ENCODE measurements at places on chromosomes 7 and 10.
A peak's percentile ranks its signal among the peaks of the same experiment; 100 is the strongest.

GRCh38 chr10:106311590-106311989 is 852.9 kb downstream of the SORCS1 start:
- no peak for DNase-seq

- DNase-seq = no peak
Measured at GRCh38 chr10:130749911-130750310, 561.6 kb downstream of the TCERG1L start.

DNA sequence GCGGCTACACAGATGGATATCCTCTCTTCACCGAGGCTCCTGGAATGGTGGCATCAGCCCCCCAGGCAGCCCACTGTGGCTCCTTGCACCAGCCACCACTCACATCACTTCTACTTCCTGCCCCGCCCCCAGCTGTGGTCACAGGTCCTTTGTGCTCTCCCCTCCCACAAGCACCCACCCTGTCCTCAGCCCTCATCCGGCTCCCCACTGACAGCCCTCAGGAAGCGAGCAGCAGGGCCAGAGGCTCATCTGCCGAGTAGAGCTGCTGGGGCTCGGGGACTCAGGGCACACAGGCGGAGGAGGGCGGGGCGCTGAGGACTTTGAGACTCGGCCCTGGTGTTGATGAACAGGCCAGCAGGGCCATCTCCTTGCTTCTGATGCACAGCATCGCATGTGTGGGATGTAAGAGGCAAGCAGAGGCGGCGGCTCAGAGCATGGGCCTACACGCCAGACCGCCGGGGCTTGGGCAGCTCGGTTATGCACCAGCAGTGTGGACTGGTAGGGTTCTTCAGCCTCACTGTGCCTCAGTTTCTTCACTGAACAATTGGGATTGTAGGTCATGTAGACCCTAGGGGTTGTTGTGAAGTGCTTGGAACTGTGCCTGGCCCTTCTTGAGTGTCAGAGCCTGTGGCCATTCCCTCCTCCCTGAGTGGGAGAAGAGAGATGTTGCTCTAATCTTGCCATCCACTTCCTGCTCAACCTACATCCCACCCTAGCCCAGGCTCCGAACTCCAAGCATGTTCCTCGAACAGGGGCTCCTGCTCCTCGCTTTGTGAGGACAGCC is at the start of gene PRF1:
Gene PRF1 (minus strand): TSS at position 77 of the 784 bp plus-strand sequence. CDS start 1,839 bp downstream, outside the sequence.
- DNase-seq = peak; percentile 43

- DNase-seq = no peak
Measured at GRCh38 chr10:122779924-122780323, 65.7 kb downstream of the CUZD1 start.

DNA sequence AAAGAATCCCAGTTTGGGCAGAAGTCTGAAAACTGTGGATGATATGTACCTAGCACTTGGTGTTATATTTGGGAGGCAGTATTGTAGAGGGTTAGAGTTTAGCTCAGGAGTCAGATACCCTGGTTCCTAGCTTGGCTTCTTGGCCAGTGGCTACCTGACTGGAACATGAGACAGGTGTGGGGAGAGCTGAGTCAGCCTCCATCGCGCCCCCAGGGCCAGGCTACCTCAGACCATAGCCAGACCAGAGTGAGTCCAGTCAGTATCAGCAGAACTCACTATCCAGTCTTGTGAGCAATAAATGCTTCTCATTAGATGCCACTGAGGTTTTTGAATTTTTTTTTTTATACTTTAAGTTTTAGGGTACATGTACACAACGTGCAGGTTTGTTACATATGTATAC is 26.0 kb downstream of the CYP3A5 start:
- no peak for DNase-seq

DNA sequence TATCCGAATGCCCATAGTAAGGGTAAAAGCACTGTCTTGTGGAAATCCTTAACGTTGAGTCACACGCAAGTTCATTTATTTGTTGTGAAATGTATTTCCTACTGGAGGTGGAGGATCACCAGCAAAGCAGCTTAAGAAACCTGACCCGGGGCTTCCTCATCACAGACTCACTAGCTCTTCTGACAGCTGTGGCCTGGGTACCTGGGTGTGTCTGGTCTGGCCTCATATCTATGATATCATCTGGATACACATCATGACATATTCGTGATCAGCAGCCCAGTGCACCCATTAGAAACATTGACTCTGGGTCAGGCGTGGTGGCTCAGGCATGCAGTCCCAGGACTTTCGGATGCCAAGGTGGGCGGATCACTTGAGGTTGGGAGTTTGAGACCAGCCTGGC is 8.8 kb downstream of the DRGX start:
- DNase-seq = no peak

- no peak for DNase-seq
Measured at GRCh38 chr7:36673703-36674102, 50.6 kb downstream of the AOAH start.

DNA sequence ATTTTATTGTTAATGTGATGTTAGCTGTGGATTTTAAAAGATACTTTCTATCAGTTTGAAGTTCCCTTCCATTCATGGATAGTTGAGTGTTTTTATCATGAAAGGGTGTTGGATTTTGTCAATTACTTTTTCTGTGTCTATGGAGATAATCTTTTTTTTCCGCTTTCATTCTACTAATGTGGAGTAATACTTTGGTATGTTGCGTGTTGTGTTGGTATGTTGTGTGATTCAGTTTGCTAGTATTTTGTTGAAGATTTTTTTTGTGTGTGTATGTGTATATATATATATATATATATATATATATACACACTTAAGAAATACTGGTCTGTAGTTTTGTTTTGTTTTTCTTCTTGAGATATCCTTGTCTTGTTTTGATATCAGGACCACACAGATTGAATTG is 100.3 kb downstream of the CCSER2 start:
- no peak for DNase-seq

- DNase-seq = no peak
Measured at GRCh38 chr10:44233561-44234482, 151.1 kb downstream of the CXCL12 start.

DNA sequence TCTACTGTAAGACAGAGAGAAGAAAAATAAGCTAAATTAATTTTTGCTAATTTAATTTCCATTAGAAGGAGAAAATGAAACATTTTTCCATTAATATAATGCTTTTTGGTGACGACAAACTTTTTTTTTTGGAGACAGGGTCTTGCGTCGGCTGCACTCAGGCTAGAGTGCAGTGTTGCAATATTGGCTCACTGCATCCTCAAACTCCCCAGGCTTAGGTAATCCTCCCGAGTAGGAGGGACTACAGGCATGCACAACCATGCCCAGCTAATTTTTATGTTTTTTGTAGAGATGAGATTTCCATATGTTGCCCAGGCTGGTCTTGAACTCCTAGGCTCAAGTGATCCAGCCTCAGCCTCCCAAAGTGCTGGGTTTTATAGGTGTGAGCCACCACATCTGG is 229.8 kb upstream of the LRRN3 start:
- no peak for DNase-seq

- DNase-seq = no peak
Measured at GRCh38 chr10:4357911-4358310, 468.1 kb upstream of the AKR1E2 start.

- DNase-seq = no peak
Measured at GRCh38 chr7:74514131-74514591, 60.5 kb downstream of the GTF2IRD1 start.

DNA sequence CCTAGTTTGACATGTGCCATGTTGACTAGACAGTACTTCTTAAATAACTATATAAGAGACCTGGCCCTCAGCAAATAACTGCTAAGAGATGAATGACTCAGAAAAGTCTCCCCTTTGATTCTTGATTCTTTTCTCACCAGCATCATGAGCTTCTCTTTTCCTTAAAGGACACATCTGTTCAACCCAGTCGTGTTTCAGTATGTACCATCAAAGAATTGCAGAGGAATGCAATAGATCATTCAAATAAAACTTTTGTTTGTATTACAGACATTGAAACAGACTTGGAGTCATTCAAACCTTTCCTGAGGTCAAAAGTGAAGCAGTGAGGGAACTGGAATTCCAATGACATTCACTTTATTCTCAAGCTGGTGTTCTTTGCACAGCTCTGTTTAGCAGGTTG is 598.3 kb upstream of the GHITM start:
- no peak for DNase-seq

DNA sequence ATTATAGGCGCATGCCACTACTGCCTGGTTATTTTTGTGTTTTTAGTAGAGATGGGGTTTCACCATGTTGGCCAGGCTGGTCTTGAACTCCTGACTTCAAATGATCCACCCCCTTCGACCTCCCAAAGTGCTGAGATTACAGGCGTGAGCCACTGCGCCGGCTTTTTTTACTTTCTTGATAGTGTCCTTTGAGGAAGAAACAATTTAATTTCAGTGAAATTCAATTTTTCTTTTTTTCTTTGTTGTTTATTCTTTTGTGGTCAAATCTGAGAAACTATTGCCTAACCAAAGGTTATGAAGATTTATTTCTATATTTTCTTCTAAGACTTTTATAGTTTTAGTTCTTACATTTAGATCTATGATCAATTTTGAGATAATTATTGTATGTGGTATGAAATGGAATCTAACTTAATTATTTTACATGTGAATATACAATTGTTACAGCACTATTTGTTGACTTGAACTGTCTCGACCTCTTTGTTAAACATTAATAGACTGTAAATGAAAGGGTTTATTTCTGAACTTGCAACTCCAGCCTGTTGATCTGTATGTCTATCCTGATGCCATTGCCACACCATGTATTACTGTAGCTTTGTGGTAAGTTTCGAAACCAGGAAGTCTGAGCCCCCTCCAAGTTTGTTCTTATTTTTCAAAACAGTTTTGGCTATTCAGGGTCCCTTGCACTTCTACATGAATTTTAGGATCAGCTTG is 19.8 kb upstream of the RASSF4 start:
- no peak for DNase-seq

DNA sequence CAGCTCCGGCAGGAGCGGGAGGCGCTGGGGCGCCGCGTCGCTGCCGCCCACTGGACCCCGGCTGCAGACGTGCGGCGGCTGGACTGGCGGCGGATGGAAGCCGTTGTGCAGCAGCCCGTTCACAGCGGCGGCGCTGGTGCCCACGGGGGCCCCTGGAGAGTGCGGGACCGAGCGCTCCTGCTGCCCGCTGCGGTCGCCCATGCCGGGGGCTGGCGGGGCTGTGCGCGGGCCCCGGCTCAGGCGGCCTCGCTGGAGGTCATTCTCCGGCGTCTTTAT is 413 bp downstream of the PANK1 start:
- DNase-seq = peak; percentile 25

DNA sequence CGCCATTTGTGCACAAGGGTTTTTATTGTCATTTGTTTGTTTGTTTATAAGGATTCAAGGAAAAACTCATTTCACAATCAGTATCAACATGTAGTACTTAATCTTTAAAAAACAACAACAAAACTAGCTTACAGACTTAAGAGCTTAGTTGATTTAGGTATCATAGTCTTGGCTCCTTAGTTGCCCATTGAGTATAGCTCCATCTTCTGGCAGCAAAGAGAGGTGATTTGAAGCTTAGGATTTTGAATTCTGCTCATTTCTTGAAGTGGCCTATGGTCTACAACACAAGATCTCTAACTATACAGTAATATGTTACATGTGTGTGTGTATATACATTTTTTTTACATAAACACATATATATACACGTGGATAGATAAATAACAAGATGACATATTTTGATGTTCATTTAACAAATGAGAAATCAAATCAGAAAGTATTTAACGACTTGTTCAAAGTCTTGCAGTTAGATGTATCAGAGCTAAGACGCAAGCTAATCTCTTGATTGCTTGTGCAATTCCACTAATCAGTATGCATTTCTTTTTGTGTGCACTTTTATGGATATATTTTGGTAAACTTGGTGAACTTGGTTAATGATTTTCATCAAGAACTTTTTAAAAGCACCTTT is 307.3 kb downstream of the CAMK1D start:
- DNase-seq = no peak

DNA sequence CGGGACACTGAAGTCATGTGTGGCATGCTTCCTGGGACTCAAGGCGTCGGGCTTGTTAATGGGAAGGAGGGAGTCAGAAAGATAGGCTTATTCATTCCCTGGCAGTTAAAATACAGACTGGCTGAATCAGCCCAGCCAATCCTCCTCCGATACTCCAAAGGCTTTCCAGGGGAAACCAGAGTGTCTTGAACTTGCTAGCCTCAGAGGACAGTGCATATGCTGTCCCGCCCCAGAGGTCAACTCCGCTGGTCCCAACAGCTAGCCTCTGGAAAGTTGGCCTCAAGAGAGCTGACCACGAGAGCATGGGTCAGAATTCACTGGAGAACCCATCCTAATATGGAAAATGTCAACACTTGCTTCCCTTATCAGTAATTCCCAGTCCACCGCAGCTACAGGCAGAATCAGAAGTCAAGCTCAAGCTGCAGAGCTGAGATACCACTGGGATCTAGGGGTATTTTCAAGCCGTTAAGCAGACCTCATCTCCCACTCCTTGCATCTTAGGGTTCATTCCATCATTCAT is 43.0 kb downstream of the ELMO1 start:
- DNase-seq = no peak

GRCh38 chr10:79264942-79265341 is 82.3 kb upstream of the PPIF start:
- DNase-seq = no peak

- DNase-seq = no peak
Measured at GRCh38 chr7:107253599-107253998, 84.8 kb downstream of the HBP1 start.

DNA sequence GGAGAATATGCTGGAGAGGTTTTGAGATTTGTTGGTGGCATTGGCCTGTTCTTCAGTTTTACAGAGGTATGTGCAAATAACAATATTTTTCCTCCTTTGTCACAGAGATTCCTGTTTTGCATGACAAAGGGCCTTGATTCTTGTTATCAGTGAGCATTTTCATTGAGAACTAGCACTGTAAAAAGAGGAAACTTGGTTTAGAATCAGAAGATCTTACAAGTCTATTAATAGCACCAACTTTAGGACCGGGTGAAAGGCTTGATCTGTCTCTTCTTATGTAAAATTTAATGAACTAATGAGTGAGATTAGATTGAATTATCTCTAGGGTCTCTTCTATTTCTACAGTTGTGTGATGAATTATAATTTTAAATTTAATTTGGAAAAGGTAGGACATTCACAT is 25.5 kb downstream of the TSPAN13 start:
- DNase-seq = no peak

GRCh38 chr7:11895337-11895736 is 63.3 kb upstream of the THSD7A start:
- no peak for DNase-seq

DNA sequence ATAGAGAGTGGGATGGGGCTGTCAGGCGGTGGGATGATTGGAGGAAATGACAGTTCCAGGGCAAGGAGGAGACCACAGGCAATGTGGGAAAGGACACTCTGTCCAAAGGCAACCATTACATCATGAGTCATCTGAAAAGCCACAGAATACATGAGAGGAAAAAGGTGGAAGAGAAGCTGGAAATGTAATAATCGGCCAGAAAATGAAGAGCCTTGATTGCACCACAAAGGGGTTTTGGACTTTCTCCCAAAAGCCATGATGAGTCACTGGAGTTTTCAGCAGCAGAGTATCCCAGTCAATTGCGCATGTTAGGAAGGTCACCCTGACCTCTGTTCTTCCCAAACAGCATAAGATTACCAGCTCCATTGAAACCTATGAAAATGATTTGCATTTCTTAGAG is 222.0 kb downstream of the LHFPL3 start:
- DNase-seq = no peak
